Lower lobe of right lung (tissue), 2 donors: ENCODE measurements at places on chromosomes 4 and X.

DNA sequence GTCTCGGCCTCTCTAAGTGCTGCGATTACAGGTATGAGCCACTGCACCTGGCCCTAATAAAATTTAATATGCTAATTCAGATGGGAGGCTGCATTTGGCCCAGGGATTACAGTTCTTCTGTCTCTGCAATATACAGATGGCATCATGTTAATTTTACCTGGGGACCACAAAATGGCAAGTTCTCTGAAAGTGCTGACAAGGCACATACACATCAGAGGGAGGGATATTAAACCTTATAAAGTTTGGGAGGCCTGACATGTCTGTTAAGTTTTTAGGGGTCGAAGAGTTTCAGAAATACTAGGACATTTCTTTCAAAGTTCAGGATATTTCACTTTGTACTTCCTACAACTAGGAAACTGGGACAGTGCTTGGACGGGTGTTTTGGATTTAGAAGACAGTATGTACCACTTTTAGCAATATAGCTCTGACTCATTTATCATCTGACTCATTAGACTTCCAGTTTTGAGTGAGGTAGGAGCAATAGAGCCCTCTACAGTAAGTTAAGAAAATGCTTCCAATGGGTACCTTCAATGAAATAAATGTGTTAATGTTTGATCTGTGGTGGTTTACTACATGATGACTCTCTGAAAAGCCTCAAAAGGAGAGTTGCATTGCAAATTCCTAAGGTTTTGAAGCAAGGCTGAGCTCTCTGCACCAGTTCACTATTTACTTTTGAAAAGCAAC, 981.0 kb upstream of the HS3ST1 start:
- no peak for DNase-seq

DNA sequence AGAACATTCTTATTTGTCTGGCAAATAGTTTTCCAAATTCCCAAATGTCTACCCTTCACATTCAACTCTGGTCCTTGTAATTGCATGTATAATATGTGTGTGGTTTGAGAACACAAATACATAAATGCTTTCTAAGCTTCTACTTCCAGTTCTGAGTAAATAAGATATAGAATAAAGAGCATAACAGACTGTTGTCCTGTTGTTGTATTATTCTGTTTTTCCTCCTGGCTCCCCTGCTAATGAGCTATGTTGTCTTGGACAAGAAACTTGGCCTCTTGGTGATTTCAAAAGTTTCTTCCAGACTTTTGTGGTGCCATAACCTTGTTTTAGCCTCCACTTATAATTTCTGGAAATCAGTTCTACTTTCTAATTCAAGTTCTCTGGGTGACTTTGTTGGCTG, 75.3 kb upstream of the USP38 start:
- DNase-seq: no peak

GRCh38 chr4:37770016-37770415, 56.5 kb upstream of the PGM2 start:
- DNase-seq: no peak

DNA sequence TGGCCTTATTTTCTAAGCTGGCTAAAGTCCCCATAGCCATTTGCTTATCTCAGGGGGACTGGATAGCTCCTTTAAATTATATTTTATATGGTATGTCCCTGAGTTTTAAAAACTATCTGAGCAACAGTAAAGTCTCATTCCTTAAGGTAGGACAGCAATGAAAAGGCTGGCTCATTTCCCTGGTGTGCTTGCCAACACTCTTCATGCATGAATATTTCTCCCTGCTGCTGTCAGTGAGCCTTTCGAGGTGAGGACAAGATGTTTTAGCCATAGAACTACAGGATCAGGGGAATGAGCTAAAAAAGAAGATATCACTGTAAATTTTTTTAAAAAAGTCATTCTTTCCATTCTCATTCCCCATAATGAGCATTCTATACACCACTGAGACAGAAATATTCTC, 427.3 kb upstream of the FAM241A start:
- no peak for DNase-seq

DNA sequence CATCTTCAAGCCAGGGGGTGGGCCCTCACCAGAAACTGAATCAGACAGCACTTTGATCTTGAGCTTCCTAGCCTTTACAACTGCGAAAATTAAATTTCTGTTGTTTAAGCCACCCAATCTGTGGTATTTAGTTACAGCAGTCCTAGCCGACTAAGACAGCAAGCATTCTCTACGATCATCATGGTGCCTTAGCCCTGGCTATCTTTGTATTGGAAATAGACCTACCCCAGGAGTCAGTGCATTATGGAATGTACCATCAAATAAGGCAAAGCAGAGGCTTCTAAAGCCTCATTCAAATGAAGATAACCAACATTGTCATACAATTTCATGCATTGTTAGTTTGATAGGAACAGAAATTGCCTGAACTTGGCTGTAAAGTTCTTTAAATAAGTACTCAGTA, 75.0 kb downstream of the PARM1 start:
- no peak for DNase-seq

DNA sequence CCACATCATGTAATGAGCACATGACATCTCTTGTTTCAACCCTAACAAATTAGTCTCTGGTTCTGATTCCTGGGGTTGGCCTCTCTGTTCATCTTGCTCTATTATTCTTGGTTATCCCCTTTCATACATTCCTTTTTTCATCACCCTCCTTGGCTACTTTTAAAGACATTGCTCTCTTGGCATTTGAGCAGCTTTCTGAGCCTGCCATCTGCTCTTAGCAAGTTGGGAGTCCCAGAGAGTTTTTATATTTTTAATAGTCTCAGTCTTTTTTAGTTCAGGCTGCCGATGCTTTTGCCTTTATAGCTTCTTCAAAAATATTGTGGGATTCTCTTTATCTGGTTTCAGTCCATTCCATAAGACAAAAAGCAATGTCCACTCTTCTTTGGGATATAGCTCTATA, 1270.9 kb downstream of the ADGRL3 start:
- no peak for DNase-seq

- no peak for DNase-seq
Observed at GRCh38 chrX:19647731-19648588, 132.7 kb upstream of the MAP3K15 start.
